ENCODE measurements at places on chromosomes 2 and 18. TPM values are rescaled to one million over a fixed set of nuclear protein-coding genes. Genes with fewer than 3 reads are reported as not detected.

DNA sequence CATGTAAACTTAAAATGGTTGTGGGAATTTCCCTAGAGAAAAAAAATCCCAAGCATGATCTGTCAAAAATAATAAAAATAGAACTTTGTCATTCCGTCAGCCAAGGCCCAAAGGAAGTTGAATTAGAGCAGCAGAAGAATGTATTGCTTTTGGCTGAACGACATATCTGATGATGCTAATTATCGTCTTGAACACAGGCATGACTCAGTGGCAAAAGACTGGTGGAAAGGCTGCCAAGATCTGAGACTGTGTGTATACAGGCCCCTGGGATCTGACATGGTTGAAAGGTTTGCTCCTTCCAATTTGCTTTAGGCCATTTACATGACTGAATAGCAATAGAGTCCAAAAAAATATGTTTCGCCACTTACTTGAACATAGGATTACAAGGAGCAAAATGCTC lies 1057.1 kb upstream of the CRIM1 start:
- no peak for DNase-seq

The HMSD gene
- total RNA-seq = 49.4 TPM

DNA sequence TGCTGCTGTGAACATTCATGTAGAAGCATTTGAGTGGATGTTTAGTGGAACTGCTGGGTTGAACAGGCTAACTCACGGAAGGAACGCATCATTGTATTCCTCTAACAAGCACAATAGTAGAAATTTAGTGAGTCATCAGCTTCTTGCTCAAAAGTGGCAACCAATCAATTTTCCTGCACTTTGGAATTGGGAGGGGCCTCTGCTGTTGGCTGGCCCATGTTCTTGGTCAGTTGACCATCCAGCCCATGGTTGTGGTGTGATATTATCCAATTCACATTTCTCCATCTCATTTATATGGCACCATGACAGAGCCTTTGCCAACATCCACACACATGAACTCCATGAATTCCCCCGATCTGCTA lies 95.0 kb downstream of the TNFRSF11A start:
- DNase-seq = no peak

The C2orf15 gene
- 1.1 TPM for total RNA-seq

DNA sequence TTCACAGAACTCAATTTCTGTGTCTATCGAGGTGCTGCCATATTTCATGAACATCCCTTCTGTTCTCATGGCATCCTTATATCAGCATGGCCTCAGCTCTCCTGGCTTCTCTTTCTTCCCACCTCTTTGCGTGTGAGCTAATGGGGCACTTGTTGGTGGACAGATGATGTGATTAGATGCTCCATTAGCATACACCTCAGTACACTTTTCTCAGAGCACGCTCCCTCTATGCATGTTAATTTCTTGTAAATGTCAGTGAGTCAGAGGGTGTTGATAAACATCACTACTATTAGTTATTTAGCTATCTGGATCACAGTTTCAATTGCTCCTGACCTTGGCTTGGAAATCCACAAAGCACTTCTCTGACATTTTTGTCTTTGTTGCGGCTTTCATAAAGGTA lies 159.4 kb downstream of the CD8B2 start:
- DNase-seq = no peak

- no peak for DNase-seq
These were observed 102.0 kb downstream of the MAP2 start for GRCh38 chr2:209525834-209526281.

DNA sequence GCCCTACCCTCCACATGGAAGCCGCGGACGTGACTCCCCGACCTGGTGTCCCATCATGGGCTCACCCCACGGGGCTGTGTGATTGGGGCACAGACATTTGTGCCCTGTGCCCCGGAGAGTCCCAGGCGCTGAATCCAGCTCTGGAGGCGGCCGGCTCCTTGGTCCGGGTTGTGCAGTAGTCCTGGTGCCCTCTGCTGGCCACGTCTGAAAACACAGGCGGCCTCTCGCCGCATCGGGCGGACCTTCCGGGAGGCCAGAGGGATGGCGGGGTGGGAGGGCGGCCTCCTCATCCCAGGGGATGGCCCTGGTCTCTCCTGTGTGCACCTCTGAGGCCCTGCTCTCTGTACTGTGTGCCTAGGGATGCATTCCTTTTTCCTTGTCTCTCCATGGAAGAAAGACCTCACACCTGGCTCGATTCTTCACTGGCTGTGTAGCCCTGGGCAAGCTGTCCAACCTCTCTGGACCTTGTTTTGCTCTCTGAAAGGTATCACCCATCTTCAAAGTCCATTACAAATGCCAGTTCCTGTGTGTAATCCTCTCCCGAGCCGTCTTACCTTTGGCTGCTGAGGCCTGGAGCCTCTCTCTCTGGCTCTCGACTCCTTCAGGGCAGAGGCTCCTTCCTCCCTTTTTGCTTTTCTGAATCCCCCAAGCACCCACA lies 27.6 kb downstream of the CELF4 start:
- no peak for DNase-seq

The SRD5A2 gene
- not detected for total RNA-seq

The KIF1A gene
- 0.95 TPM for total RNA-seq

DNA sequence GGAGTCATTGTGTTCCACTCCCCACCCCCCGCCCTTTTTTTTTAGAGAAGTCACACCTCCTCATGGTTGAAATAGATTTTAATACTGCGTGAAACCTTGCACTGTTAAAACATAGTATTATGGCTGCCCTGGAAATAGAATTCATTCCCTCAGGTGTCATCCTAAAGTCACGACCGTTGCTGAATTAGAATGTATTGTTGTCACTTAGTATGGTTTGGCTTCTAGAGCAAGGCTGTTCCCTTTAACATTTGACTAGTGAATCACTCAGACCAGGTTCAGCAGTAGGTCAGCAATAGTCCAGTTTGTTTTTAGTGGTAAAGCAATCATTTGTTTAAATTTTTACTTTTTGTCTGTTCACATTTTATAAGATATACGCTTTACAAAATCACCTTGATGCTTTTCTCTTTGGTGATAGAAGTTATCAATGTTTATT lies 1.2 kb downstream of the BABAM2 start:
- DNase-seq = no peak

- no peak for DNase-seq
These were observed 464.8 kb upstream of the DDX18 start for GRCh38 chr2:117349687-117350086.

GRCh38 chr2:70959271-70959761 lies 19.1 kb upstream of the ANKRD53 start:
- DNase-seq = no peak

GRCh38 chr2:164831887-164832286 lies 9.7 kb downstream of the COBLL1 start:
- no peak for DNase-seq

GRCh38 chr2:41937921-41938708 lies 109.7 kb upstream of the PKDCC start:
- no peak for DNase-seq

The ZSWIM2 gene
- total RNA-seq = not detected

The INO80C gene
- total RNA-seq = 29.3 TPM

The RGPD8 gene
- total RNA-seq = 6.5 TPM

- DNase-seq = no peak
These were observed 459.3 kb upstream of the TRIB2 start for GRCh38 chr2:12257476-12257875.

DNA sequence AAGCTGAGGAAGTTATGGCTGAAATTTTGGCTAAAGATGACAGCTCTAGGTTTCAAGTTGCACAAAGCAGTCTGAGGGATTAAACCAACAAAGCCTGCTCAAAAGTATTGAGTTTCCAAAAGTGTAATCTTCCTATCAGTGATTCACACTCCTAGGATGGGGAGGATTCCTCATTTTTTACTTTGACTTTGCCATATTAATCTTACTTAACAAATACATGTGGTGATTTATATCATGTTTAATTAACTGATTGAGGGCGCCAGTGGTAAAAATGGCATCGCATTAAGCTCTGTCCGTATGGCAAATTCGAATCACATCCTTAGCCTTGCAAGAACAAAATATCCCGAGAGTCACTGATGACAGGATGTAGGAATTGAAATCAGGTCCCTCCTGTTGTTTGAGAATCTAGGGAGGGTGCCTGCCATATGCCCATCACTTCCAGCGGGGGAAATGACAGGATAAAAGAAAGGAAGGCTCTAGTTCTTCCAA lies 78.1 kb upstream of the ETAA1 start:
- no peak for DNase-seq

DNA sequence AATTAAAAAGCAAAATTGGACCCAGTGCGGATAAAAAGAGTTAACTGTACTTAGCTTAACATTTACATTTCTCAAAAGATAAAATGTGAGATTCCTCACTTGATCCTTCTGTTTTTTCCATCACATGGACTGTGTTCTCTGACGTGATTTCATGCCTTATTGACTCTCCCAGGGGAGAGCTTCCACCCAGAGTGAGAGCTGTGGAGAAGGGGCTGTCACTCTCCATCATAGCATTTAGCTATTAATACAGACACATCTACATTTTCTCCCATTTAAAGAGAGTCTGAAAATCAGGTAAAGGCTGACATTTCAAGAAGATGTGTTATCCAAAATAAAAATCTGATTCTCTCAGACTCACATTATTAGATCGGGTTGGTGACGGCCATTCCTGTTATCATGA lies 493.8 kb downstream of the FBXO15 start:
- no peak for DNase-seq

DNA sequence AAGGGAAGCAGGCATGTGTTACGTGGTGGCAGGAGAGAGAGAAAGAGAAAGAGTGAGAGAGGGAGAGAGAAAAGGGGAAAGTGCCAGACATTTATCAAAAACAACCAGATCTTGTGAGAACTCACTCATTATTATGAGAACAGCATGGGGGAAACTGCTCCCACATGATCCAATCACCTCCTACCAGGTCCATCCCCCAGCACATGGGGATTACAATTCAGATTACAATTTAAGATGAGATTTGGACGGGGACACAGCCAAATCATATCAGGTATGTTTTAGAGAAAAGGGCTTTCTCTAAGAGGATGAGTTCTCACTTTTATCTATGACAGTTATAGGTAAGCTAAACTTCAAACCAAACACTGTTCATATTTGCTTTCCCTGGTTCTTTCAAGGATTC lies 597.3 kb upstream of the PIK3C3 start:
- no peak for DNase-seq

- no peak for DNase-seq
These were observed 109.4 kb downstream of the CALCRL start for GRCh38 chr2:187338679-187339121.

- DNase-seq = peak; percentile 26
These were observed 71.7 kb downstream of the NCAPH start for GRCh38 chr2:96407041-96407918.

GRCh38 chr2:174013315-174013751 lies 48.2 kb upstream of the SP3 start:
- no peak for DNase-seq

The PLGLB1 gene
- 2.2 TPM for total RNA-seq

- no peak for DNase-seq
These were observed 71.1 kb upstream of the TFCP2L1 start for GRCh38 chr2:121356058-121356640.

DNA sequence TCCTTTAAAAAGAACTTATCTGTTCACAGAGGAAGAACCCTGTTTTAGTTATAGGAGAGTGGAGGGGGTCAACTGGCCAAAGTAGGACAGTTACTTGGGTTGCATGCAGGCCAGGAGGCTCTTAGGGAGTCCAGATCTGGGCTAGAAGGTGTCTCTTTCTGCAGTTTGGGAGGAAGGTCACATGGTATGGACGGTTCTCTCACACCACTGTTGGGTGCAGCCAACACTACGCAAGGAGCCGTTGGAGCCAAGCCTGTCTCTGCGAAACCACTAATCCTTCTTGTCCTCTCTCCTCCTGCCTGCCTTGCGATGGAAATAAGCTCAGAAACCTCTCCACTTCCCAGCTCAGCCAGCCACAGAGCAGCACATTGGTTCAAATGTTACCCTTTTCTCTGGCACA lies 105.9 kb upstream of the TGFA start:
- DNase-seq = no peak

DNA sequence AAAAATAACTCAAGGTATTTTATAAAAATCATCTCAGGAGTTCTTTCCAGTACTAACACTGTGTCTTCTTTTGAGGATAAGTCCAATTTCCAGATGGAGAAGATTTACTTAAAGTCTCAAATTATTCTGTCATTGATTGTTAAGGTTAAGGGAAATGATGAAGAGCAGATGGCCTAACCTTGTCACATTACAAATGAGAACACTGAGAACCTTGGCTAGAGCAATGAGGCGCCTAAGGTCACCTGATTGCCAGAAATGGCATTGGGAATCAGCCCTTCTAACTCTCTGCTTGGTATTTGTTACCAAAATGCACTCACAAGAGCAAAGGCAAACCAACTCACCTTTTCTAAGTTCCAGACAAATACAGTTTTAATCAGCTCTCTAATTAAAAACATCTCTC lies 835.1 kb downstream of the RNF144A start:
- no peak for DNase-seq

DNA sequence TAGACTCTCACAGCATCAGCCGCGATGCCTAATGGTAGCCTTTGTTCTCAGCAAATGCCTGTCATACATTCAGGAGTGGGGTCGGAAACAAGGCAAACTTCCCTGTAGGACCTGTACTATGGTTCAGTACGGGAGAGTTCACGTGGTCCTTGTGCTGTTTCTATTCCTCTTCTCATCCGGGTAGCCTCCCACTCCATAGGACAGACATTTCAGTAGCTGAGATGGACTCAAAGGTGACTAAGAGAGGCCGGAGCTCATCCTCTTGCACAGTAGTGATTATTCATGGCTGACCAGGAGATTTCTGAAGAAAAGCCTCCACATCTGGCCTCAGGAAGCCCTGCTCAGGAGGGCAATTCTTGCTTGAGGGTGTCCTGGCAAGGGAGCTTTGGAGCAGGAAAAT lies 117.8 kb upstream of the SPRED2 start:
- DNase-seq = no peak

DNA sequence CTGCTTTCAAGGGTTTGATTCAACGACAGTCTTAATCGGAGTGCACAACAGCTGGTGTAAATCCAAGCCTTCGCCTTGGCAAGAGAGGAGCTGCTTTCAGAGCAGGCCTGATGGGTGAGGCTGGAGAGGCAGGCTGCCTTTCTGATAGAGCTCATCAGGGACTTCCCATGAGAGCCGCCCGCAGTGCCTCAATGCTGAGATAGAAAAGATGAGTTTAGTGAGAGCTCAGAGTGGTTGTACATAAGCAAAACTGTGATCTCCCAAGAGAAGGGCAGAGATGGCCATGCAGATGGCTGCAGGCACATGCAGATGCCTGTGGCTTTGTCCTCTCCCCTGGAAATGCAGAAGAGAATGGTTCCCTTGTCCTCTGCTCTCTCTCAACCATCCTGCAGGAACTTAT lies 122.1 kb downstream of the ARL4C start:
- DNase-seq = no peak
